CD4-positive, alpha-beta T cell treated with Interleukin-4 for 1 hour (primary cell): ENCODE measurements at places on chromosomes 6 and 20.

DNA sequence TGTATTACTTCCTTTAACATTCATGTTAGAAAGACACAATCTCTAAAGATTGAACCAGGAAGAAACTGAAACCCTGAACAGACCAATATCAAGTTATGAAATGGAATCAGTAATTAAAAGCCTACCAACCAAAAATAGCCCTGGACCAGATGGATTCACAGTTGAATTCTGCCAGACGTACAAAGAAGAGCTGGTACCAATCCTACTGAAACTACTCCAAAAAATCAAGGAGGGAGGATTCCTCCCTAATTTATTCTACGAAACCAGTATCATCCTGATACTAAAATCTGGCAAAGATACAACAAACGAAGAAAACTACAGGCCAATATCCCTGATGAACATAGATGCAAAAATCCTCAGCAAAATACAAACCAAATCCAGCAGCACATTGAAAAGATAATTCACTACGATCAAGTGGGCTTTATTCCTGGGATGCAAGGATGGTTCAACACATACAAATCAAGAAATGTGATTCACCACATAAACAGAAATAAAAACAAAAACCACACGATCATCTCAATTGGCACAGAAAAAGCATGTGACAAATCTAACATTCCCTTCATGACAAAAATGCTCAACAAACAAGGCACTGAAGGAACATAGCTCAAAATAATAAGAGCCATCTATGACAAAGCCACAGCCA, 15.0 kb downstream of the CDK19 start:
- no peak for DNase-seq

DNA sequence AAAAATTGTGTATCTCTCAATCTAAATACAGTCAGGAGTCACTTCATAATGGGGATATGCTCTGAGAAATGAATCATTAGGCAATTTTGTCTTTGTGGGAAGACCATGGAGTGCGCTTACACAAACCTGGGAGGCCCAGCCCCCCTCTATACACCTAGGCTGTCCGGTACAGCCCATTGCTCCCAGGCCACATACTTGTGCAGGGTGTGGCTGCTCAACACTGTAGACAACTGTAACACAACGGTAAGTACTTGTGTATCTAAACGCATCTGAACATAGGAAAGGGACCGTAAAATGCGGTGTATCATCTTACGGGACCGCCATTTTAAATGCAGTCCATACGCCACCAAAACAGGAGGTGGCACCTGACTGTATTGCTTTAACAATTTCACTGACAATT, 58.0 kb upstream of the FRMD1 start:
- DNase-seq = no peak

DNA sequence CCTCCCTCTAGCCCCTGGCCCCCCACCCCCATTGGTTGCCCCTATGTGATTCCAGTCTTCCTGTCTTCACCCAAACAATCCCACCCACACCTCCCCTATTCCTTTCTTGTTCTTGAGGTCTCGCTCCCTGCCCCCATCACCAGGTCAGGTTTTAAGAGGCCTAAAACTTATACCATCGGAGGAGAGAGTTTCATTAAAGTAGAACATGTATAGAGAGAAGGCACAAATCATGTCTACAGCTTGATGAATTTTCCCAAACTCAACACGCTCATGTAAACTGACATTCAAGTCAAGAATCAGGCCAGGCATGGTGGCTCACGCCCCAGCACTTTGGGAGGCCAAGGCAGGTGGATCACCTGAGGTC, 44.5 kb downstream of the TGM2 start:
- no peak for DNase-seq

- no peak for DNase-seq
Observed at GRCh38 chr6:146028252-146028795, 538 bp upstream of the GRM1 start.

GRCh38 chr6:38703949-38704590, 1.1 kb upstream of the GLO1 start:
- no peak for DNase-seq

DNA sequence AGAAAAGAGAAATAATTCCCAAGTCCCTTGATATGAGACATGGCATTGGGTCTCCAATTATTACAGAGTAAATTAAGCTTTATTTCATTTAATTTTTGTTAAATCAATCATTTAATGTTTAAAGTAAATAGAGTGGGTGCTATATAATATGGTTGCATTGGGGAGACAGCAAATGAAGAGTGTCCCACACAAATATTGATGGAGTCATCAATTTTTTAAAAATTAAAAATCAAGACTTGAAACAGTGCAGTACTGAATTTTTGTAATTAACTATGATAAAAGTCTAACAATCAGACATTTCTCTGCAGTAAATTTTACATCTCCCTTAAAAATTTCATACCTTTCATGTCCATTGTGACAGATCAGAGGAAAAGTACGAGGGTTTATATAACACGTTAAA, 193.9 kb upstream of the ID4 start:
- no peak for DNase-seq

DNA sequence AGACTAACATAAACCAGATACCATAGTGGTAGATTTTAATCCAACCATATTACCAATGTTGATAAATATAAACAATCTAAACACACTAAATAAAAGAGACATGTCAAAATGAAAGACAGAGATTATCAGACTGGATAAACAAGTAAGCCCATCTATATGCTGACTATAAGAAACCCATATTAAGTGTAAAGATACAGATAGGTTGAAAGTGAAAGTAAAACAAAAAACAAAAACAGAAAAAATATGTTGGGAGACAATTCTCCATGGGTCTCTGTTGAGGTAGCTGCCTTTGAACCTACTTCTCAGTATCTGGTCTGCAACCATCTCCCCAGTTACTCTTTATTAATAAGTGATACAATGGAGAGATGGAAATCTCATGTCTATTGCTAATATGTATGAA, 21.2 kb downstream of the REV3L start:
- DNase-seq = peak; percentile 50

DNA sequence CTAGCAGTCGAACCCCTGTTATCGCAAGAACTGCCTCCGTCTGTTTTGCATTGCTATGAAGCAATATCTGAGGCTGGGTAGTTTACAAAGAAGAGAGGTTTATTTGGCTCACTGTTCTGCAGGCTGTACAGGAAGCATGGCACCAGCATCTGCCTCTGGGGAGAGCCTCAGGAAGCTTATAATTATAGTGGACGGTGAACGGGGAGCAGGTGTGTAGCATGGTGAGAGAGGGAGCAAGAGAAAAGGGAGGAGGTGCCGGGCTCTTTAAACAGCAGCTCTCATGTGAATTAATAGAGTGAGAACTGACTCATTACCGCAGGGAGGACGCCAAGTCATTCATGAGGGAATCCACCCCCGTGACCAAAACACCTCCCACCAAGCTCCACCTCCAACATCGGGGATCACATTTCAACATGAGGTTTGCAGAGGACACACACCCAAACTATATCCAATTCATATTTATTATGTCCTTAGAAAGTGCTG, 172.6 kb upstream of the KCNG1 start:
- DNase-seq = no peak

DNA sequence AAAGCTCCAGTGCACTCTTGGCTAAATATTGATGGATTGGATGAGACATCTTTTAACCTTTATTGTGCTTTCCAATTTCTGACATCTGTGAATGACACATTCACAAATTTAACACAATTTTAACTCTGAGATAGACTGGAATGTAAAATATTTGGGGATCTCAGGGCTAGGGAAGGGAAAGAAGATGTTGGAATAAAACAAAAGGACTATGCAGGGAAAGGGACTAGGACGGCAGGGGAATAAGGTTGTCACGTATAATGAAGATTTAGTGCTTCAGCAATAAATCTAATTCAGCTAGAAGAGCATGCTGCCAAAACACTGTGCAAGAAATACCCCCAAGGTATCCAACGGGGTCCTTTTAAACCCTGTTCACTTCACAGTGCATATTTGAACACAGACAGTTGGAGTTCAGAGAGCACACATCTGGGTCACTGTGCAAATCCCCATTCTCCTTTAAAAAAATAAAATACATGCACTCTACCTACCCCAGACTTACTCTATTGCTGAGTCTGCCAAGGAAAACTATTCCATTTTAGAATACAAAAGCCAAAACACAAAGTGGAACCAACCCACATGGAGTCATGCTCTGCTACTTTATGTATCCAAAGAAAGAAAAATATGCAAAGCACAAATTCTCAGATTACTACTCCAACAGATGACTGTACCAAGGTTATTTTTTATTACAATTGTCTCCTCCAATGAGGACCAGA, 151.0 kb upstream of the RSPO3 start:
- DNase-seq = no peak

- DNase-seq = no peak
Observed at GRCh38 chr20:63968928-63969760, 586 bp downstream of the ZNF512B start.

DNA sequence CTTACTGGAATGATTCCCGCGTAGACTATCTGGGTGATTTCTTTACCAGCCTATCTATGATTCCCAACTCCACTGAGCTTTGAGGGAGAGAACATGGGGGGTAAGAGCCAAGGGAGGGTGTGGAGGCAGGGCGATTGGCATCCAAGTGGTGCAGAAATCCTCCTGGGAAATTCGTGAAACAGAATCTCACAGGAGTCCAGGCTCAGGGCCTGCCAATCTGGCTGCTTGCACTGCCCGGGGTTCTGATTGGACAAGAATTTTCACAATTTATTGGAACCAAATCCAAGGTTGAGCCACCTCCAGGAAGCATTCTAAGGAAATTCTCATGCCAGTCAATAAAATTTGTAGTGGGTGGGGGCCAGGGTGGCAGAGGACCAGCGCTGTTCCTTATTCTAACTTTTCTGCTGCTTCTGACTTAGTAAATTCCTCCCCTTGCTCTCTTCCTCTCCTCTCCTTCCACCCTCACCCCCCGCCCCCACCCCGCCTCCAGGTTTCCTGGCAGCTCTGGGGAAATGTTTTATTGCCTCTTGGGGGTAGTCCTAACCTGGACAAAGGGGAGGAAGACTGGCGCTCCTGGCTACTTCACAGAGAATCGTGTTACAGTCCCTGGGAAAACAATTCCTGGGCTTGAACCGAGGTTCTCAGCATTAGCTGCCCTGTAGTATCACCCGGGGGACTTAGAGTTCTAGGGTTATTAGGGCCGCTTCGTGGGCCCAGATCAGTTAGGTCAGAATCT, 3.1 kb downstream of the BMP6 start:
- no peak for DNase-seq

DNA sequence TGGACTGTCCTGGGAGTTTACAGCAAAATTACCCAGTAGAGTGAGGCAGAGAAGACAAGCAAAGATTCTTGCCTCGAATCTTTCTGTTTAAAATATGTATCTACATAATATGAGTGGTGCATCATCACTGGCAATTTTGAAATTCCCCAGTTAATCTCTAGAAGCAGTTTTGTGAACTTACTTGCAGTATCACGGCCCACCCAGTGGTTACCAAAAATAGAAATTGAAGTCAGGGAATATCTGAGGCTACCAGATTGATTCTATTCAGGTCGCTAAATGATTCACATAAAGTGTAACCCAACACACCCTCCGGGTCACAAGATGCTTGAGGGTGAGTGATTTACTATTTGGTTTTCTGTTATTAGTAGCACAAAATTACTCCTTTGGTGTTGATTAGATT, 111.9 kb downstream of the PPP1R14C start:
- DNase-seq = no peak

- no peak for DNase-seq
Observed at GRCh38 chr6:122872311-122872710, 83.3 kb downstream of the SMPDL3A start.

- DNase-seq = no peak
Observed at GRCh38 chr6:84553527-84553926, 210.9 kb downstream of the TBX18 start.

- DNase-seq = no peak
Observed at GRCh38 chr6:152416652-152417051, 220.5 kb downstream of the SYNE1 start.

DNA sequence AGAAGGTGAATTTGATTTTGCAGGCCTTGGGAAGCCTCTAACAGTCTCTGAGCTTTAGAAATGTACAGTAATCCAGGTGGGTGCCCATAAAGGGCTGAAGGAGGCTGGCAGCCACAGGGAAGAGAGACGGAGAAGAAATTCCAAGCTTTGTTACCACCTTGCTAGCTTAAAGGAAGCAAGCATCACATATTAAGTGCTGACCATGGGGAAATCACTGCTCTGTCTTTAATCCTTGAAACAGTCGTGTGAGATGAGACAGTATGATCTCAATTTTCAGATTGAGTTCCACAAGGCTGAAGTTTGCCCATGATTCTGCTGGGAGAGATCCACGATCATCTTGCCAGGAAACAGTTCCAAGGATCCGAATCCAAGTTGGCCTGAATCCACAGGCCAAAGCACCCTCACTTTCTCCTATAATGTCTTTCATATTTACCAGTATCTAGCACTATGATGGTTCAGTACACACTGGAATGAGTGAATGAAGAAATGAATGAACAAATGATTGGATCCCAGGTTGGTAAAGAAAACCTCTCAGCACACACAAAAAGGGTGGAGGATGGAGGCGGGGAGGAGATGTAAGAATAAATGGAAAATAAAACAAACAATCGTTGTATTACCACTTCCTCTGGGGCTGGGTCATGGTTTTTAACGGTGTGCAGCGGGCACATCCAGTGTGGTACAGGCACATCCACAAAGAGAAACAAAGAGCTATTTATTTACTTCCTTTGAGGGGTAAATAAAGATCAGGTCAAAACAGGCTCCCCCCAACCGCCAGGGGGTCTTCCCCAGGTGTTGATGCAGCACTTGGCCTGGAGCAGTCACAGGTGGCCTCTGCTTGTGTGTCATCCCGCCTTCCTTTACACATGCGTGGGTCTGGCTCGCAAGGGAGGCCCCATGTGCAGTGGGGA, 28.2 kb upstream of the TAF8 start:
- DNase-seq = peak; percentile 60

GRCh38 chr20:14922503-14923267, 585.3 kb upstream of the FLRT3 start:
- no peak for DNase-seq

GRCh38 chr20:38420388-38421085, 14.6 kb downstream of the SNHG17 start:
- DNase-seq = no peak

- DNase-seq = peak; percentile 20
Observed at GRCh38 chr6:109008537-109009235, 86.0 kb downstream of the SESN1 start.

DNA sequence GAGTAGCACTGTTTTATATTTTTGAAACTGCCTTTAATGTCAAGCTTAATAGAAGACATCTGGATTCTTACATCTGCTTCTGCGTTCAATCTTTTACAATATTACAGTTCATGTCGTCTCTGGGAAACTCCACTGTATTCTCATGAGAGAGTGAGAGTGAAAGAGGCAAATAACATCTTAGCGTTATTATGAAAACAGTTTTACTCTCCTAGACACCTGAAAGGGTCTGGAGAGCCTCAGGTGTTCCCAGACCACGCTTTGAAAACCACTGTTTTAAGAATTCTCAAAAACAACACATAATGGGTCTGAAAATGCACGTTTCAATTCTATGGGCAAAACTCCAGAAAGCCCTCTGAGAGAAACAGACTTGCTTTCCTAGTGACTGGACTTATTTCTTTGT, 63.3 kb downstream of the ARHGAP18 start:
- DNase-seq = no peak

GRCh38 chr6:5680095-5680494, 326.6 kb downstream of the NRN1 start:
- no peak for DNase-seq

GRCh38 chr6:157762636-157763035, 60.4 kb upstream of the SNX9 start:
- DNase-seq = peak; percentile 51
